ENCODE measurements at places on chromosomes 13 and 19.

DNA sequence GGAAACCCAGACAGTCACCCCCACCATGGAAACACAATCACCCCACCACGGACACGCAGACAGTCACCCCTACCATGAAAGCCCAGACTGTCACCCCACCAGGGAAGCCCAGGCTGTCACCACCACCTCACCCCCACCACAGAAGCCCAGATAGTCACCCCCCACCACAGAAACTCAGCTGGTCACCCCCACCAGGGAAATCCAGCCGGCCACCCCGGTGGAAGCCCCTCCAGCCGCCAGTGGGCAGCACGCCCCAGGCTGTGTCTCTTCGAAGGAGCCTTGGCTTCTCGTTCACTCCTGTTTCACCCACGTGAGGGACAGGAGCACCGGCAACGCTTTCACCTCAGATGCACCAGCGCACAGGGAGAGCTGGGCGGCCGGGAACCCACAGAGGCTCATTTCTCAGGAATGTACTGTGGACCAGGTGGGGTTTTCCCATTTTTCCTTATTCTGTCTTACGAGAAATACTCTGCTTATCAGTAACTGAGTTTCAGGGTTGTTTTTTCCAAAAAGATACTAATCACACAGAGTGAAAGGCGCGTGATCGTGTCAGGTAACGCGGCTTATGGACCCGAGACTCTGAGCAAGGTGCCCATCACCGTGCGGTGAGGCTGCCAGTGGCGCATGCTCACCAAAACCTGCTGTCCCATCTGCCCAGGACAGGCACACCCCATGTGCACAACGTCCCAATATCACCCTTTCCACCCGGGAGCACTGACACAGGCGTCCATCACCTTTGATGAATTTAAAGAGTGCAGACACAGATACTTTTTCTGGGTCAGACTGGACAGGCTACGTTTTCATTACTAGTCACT is 28.0 kb downstream of the CARS2 start:
- DNase-seq = no peak

GRCh38 chr13:27708325-27708724 is 84.0 kb upstream of the GSX1 start:
- DNase-seq = no peak

- DNase-seq = no peak
These were observed 99.7 kb upstream of the RXFP2 start for GRCh38 chr13:31639443-31640163.

DNA sequence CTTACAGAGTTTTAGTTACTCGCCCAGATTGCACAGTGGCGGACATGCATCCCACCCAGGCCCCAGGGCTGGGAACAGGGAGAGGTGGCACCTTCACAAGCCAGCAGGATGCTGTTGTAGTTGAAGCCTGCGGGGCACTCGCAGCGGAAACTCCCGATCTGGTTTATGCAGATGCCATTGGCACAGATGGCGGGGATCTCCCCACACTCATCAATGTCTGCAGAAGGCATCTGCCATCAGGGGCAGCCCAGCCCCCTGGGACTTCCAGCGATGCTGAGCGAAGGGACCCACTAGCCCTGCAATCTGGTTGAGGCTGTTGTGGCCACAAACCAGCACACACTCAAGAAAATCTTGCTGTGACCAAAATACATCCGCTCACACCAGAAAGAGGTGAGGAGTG is 44.6 kb downstream of the CCL25 start:
- DNase-seq = no peak

DNA sequence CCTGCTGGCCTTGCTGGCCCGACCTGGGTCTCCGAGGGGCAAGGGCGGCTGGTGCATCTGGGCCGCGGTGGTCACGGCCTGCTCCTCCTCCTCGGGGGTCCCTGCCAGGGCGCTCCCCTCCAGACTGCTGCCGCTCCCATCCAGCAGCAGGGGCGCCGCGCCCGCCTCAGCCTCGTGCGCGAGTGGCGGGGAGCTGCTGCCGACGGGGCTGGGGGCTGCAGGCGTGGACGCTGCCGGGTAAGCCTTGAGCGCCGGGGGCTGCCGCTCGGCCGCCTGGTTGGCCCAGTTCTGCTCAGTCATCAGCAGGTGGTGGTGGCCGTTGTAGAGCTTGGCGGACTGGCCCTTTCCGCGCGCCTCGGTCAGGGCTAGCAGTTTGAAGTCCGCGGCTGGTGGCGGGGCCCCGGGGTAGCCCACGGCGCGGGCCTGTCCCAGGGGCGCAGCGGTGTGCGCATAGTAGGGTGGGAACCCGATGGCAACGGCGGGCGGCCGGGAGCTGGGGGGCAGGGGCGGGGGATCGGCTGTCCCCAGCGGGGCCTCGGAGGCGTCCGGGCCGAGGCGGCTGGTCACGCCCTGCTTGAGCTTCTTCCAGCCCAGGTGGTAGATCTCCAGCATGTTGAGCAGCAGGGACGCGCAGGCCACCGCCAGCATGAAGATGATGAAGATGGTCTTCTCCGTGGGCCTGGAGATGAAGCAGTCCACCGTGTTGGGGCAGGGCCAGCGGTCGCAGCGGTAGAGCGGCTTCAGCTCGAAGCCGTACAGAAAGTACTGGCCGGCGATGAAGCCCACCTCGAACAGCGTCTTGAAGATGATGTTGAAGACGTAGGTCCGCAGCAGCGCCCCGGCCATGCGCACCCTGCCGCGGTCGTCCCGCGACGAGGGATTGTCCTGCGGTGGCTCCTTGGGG is 18.6 kb downstream of the GJA3 start:
- DNase-seq = no peak

- no peak for DNase-seq
These were observed 102.4 kb upstream of the CSNK1A1L start for GRCh38 chr13:37207691-37208451.

GRCh38 chr19:38337360-38337653 is 1.7 kb downstream of the CATSPERG start:
- no peak for DNase-seq

- DNase-seq = no peak
These were observed at the start of gene SPRY2 for GRCh38 chr13:80341101-80341755. TSS of gene SPRY2 (minus strand) at chr13:80341126. CDS start at chr13:80337705, 3,421 bp downstream.

DNA sequence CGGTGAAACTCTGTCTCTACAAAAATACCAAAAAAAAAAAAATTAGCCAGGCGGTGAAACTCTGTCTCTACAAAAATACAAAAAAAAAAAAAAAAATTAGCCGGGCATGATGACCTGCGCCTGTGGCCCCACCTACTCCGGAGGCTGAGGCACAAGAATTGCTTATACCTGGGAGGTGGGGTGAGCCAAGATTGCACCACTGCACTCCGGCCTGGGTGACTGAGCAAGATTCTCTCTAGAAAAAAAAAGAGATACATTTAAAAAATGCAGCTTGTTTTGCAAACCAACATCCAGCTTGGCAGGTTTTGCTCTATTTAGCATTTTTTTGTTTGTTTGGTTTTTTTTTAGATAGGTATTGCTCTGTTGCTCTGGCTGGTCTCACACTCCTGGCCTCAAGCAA is 6.7 kb upstream of the PGPEP1 start:
- no peak for DNase-seq
